Right cardiac atrium (tissue), 5 donors: ENCODE measurements at places on chromosomes 7 and 10.

DNA sequence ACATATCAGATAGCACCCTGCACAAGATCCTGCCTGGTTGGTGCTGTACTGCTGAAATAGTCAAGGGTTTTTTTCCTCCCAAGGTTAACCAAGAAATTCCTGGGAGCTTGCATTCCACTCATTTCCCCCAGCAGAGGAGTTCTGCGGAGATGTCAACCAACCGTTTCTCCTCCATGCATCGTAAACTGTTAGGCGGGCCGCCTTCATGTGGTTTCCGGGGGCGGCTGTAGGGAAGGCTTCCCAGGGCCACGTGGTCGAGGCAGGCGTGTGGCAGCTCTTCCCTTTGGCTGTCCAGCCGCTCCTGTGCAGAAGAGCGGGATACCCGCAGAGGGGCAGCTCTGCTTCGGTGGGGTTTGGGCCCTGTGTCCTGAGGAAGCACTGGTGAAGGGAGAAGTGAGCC, 113.7 kb downstream of the RGS10 start:
- peak; percentile 26 for DNase-seq

DNA sequence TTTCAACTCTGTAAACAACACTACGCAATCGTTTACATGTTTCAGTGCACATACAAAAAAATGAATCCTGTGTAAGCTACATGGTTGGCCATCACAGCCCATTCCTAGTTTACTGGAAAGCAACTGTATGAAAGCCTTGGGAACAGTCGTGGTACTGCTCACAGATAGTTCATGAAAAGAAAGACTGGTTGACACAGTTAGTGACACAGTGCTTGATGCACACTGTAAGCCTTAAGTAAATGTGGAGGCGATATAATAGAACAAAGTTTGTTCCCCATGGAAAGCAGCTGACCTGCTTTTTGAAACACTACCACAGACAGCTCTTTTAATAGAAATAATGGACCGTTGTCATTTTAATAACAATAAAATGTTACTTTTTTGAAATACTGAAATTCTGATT, 5.1 kb downstream of the CACNA2D1 start:
- DNase-seq: no peak

- no peak for DNase-seq
Observed at GRCh38 chr10:70956029-70956759, 67.8 kb upstream of the PCBD1 start.

- no peak for DNase-seq
Observed at GRCh38 chr10:3415038-3415736, 242.6 kb upstream of the PITRM1 start.

DNA sequence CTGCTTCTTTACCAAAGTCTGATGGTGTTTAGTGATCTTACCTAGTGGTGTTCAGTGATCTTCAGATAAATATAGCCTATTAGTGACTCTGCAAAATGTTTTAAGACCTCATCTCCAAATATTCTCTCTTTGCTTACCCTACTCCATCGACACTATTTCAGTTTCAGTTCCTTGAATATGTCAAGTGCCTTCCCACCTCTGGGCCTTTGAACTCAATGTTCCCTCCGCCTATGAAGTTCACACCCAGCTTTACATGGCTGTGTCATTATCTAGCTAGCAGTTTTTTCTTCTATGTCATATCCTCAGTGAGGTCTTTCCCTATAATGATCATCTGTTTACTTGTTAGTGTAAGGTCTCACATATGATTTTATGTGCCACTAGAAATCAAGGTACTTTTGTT, 322.6 kb downstream of the DGKB start:
- DNase-seq: no peak
